Daoy (cell line): ENCODE measurements at places on chromosomes 6 and 20. TPM values are rescaled to one million over a fixed set of nuclear protein-coding genes. Genes with fewer than 3 reads are reported as not detected.

C6orf141 gene
- 7.3 and 13.2 TPM in 2 replicates for total RNA-seq

STX7 gene
- 26.5 and 28.4 TPM in 2 replicates for total RNA-seq

LRRN4 gene
- total RNA-seq = 0.15 and 0.86 TPM in 2 replicates

RHAG gene
- total RNA-seq = not detected in 2 replicates

- DNase-seq = peak; percentile 94
Observed at GRCh38 chr6:147508042-147508865, at the start of gene SAMD5. Gene SAMD5, plus strand, starts transcription at chr6:147508690. Its CDS starts 239 bp downstream, at chr6:147508929.

DNA sequence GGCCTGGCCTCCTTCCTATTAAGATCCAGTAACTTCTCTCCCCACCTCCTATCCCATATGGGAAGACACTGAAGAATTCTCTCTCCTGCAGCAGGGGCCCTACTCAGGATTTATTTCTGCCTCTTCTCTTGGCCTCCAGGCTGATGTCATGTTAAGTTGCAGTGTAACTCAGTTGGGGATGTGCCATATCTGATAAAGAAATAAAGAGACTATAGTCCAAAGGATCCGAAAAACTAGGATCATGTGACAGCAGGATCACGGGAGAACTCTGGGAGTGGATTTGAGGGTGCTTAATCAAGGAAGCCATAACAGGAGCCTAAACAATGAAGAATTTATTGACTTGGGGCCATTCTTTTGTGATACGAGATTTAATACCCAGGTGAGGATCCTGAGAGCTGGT is 38.5 kb upstream of the TGM6 start:
- DNase-seq = no peak

DNA sequence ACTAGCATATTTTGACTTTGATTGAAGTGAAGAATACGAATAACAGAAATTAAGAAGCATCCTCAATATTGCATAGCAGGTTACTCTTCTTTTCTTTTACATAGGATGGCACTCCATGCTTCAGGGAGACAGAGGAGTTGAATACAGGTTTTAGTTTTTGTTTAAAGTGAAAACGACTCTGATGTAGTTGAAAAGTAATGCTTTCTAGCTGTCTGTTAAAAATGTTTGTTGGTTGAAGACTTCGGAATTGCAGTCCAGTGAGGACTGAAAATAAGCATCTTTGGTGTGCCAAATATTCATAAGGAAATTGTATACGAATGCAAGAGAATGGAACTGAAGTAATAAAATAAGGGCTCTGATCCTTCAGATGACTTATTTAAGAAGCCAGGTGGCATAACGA is 618 bp upstream of the SLC16A10 start:
- DNase-seq = no peak

DNA sequence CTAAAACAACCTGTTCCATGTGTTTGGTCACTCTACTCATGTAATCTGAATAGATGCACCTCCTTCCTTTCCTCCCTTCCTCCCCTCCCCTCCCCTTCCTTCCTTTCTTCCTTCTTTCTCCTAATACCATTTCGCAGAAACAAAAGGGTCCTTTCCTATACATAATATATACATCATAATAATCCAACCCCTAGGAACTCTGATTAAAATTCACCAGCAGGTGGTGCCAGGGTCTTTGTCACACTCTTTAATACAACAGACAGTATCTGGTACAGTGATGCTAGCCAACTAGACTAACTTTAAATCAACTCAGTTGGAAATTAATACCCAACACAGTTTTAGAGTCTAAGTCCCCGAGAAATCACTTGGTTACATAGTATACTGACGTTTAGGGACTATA is 181.2 kb upstream of the SHLD1 start:
- DNase-seq = peak; percentile 8
